Naive thymus-derived CD4-positive, alpha-beta T cell (primary cell): ENCODE measurements at places on chromosomes 7 and 10.
A peak's percentile ranks its signal among the peaks of the same experiment; 100 is the strongest.

DNA sequence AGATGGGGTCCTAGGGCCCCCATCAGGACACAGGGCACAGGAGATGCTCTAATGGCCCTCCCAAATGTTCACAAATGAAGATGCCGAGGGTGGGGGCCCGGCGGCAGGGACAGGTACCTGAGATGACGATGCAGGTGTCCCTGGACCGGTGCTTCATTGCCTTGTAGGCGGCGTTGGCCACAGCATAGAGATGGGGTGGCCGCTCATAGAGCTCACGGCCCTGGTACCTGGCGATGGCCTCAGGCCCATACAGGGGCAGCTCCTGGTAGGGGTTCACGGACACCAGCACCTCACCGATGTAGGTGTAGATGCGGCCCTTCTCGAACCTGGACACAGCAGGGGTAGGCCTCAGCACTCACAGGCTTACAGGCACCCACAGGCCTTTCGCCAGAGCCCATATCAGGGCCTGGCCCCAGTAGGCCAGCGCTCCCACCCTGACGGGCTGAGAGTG is 2.0 kb downstream of the MYO1G start:
- no peaks in the 10 kb centered on the region for H3K27me3 ChIP-seq
- peak overlapping the region; percentile 78 for H3K4me3 ChIP-seq
- DNase-seq = no peak
- peak overlapping the region; percentile 83 for H3K27ac ChIP-seq

- no peaks in the 10 kb centered on the region for H3K27me3 ChIP-seq
- H3K36me3 ChIP-seq = no peaks in the 10 kb centered on the region
- H3K4me3 ChIP-seq = no peak overlapping the region
- H3K4me1 ChIP-seq = no peaks in the 10 kb centered on the region
- no peak for DNase-seq
- H3K27ac ChIP-seq = no peak overlapping the region
These were observed 279.0 kb downstream of the OTUD1 start for GRCh38 chr10:23717913-23718312.

- no peaks in the 10 kb centered on the region for H3K4me1 ChIP-seq
- DNase-seq = no peak
- H3K27ac ChIP-seq = no peak overlapping the region
- H3K27me3 ChIP-seq = no peaks in the 10 kb centered on the region
- H3K4me3 ChIP-seq = no peak overlapping the region
- H3K36me3 ChIP-seq = no peaks in the 10 kb centered on the region
These were observed 76.0 kb downstream of the ITGB1 start for GRCh38 chr10:32882076-32882475.

- H3K27me3 ChIP-seq = no peaks in the 10 kb centered on the region
- peaks cover 7% of the 10 kb centered on the region for H3K4me1 ChIP-seq
- no peak overlapping the region for H3K4me3 ChIP-seq
- H3K36me3 ChIP-seq = no peaks in the 10 kb centered on the region
- no peak overlapping the region for H3K27ac ChIP-seq
- no peak for DNase-seq
These were observed 23.8 kb downstream of the CYTH3 start for GRCh38 chr7:6248581-6248980.

DNA sequence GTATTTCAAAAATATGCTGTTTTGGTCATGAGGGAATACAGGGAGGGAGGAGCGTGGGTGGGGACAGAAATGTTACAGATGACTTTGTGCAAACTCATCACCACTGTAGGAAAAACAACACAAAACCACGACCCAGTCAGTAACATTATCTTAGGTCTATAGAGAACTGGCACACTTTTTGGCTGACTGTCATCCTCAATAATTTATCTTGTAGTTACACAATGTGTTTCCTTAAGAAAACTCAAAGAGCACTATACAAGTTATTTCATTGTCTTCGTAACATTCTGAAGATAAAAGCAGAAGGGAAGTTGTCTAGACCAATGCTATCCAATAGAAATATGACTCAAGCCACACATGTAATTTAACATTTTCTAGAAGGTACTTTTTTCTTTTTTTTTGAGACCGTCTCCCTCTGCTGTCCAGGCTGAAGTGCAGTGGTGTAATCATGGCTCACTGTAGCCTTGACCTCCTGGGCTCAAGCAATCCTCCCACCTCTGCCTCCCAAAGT is 16.9 kb upstream of the CDK14 start:
- H3K27ac ChIP-seq = no peak overlapping the region
- no peaks in the 10 kb centered on the region for H3K27me3 ChIP-seq
- no peaks in the 10 kb centered on the region for H3K36me3 ChIP-seq
- no peak overlapping the region for H3K4me3 ChIP-seq

DNA sequence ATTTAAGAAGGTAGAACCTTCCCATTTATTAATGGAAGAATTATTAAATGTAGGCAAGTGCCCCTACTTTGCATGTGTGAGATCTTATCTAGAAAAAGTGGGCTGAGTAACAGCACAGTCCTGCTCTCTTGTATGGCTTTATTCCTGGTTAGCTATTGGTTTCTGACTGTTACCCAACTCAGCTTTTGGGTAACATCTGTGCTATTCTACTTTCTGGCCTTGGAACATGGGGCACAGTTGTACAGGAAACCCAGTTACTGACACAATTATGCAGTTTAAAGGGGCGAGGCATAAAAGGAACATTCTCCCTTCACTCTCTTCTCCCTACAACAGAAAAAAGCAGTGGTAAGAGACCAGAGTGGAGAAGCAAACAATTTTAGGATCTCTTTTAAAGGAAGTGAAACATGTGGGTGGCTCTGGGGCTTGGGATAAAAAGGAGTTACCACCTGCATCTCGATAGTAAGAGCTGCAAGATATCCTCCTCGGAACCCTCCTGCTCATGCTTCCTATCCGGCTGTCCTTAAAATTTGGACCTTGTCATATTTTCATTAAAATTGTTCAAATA is 16.0 kb downstream of the NUDT5 start:
- no peak for DNase-seq
- no peaks in the 10 kb centered on the region for H3K4me1 ChIP-seq
- no peak overlapping the region for H3K4me3 ChIP-seq
- H3K36me3 ChIP-seq = peaks cover 42% of the 10 kb centered on the region
